ENCODE measurements at places on chromosomes 2 and 18. TPM values are rescaled to one million over a fixed set of nuclear protein-coding genes. Genes with fewer than 3 reads are reported as not detected.

The ACTG2 gene
- 12.6 TPM for total RNA-seq

- no peak for DNase-seq
Observed at GRCh38 chr2:215693193-215693998, 257.5 kb upstream of the FN1 start.

- DNase-seq, result no peak
Observed at GRCh38 chr2:207066791-207067460, 98.8 kb downstream of the KLF7 start.

- DNase-seq, result no peak
Observed at GRCh38 chr2:224017957-224018356, 21.1 kb downstream of the SERPINE2 start.

The BCL2 gene
- 19.9 TPM for total RNA-seq

The ERCC3 gene
- total RNA-seq, result 39.1 TPM

- no peak for DNase-seq
Observed at GRCh38 chr2:230984393-230985220, 11.3 kb upstream of the SPATA3 start.

DNA sequence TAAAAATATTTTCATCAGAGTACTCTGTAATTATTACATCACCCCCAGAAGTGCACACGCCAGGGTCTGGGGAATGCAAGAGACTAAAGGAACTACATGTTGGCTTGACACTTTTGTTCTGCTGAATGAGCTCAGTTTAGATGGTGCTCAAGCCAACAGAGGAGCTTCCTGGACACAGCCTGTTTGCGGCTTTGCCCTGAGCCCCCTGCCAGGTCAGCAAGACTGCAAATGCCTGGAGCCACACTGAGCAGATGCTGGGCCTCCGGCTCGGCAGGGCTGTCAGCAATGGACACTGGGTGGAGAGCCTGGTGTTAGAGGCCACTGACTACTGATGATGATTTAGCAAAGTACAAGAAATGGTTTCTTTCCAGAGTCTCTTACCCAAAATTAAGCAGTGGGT is 31.9 kb downstream of the PTPN18 start:
- no peak for DNase-seq

The EVA1A gene
- 40.8 TPM for total RNA-seq

DNA sequence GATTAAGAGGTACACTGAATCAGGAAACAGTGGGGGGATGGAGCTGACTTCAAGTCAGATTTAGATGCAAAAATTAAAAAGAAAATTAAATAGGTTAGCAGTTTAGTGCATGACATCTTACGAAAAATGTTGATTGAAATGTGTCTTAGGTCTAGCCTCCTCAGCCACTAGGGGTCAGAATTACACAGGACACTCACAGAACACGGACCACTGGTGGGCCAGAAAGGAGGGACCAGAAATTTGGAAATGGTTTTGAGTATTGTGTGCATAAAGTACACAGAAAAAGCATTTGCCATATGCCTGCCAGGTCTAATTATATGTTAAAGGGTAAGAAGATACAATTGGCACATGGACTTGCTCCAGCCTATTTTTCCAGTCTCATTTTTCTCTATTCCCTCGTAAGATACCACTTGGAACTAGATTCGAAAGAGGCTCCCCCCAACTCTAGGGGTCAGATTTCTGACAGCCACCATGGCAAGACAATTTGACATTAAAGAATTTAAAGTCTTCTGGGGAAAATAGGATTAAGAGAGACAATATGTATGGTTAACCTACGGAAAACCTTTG is 550.2 kb upstream of the SETBP1 start:
- no peak for DNase-seq

- no peak for DNase-seq
Observed at GRCh38 chr2:128458505-128458904, 139.8 kb upstream of the HS6ST1 start.

The BMP10 gene
- total RNA-seq, result not detected

GRCh38 chr18:44696892-44697291 is 16.2 kb downstream of the SETBP1 start:
- DNase-seq, result no peak

DNA sequence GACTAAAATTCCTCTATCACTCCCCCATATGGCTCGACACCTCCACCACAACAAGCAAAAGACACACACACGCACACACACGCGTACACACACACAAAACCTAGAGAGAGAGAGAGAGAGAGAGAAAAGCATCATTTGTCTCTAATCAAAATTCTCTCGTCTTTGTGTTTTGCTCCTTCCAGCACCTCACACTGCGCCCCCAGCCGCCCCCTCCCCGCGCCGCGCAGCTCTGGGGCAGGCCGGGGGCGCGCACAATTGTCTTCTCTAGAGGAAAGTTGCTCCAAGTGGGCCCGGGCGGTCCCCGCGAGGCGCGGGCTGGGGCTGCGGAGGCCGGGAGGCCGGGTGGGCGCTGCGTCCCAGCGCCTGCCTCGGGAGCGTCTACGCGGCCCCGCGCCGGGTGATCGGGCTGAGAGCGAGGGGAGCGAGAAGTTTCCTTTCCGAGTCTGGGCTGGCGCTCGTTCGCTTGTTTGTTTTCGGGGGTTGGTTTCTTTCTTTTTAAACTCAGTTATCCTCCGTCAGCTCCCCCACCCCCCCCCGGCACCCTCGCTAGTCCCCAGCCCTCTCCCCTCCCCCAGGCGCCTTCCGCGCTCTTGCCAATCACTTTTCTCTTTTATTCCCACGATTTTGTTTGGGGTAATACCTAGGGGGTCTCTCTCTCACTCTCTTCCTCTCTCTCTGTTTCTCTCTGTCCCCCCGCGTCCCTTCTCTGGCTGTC is 4.1 kb downstream of the ZEB2 start:
- DNase-seq, result peak; percentile 31
